RCC 7860 (cell line): ENCODE measurements at places on chromosomes 3 and 15.

DNA sequence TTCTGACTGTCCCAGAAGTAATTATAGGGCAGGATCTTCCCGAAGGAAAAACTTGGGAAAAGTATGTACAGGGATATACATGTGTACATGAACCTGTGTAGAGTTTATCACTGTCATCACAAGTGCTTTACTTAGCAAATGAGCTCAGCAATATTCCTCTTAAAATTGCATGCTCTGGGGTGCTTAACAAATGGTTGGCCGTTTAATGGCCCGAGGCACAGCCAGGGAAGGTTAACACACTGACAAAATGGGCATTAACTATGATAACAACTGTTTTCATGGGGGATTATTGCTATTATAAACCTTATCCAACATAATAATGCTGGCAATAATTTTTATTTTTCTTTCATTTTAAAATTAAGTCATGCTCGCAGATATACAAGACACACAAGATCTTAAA, 459.3 kb downstream of the TUSC7 start:
- DNase-seq, result no peak

DNA sequence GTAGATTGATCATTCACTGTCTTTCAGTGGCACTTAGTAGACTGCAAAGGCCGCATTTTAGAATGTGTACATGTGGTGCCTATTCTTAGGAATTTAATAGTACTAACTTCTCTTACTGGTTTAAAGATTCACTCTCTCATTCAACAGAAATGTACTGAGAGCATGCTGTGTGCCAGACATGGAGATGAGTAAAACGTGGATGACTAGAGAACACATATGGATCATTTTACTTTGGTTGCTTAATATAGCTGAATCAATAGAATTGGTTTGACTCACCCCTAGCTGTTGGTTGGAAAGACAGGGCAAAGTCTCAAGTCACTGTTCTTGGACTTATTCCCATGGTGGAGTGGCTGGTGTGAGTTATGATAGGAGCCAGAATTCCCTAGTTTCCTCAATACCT, 109.1 kb upstream of the TNFAIP8L3 start:
- no peak for DNase-seq

- no peak for DNase-seq
Observed at GRCh38 chr3:88075497-88075896, 16.4 kb downstream of the ZNF654 start.

GRCh38 chr3:151322511-151322910, 5.9 kb upstream of the GPR87 start:
- no peak for DNase-seq

GRCh38 chr15:31590609-31591008, 264.0 kb downstream of the KLF13 start:
- DNase-seq, result no peak

DNA sequence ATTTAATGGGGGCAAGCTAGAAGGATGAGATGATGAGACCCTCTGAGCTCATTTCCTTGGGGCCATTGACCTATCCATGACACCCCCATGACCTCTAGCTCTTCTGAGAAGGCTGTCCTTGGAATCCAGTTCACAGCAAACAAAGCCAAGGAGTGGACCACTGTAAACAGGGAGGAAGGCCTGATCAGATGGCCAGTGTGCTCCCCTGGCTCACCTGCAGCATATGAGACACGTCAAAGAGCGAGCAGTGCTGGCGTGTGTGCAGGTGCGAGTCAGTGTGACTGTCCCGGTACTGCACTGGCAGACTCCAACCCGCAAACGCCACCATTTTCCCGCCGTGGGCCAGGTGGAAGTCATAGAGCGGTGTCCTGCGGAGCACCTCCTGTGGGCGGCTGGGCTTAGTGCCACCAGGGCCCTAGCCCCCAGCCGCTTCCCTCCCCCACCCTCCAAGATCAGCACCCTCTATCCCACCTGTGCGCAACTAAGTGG, 339 bp downstream of the AMT start:
- no peak for DNase-seq

GRCh38 chr3:128145279-128145678, 8.0 kb upstream of the EEFSEC start:
- DNase-seq, result no peak

DNA sequence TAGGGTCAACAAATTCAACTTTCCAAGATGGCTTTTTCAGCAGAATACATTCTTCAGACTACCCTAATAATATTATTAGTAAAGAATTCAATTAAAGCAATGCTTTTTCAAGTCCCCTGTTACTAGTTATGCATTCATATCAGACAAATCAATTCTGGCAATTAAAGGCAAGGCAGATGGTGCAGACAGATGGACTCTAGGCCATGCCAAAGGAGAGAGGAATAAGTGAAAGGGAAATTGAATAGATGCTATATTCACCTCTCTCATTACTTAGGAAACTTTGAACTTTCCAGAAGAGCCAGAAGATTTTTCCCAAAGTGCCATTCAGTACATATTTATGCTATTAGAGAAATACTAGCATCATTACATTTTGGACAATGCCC, 487.7 kb upstream of the RASGRP1 start:
- no peak for DNase-seq

- no peak for DNase-seq
Observed at GRCh38 chr15:70088455-70088854, 9.3 kb downstream of the TLE3 start.

- no peak for DNase-seq
Observed at GRCh38 chr15:57134851-57135250, 216.4 kb downstream of the TCF12 start.

- DNase-seq, result no peak
Observed at GRCh38 chr3:156676768-156677479, 2.5 kb downstream of the TIPARP start.

DNA sequence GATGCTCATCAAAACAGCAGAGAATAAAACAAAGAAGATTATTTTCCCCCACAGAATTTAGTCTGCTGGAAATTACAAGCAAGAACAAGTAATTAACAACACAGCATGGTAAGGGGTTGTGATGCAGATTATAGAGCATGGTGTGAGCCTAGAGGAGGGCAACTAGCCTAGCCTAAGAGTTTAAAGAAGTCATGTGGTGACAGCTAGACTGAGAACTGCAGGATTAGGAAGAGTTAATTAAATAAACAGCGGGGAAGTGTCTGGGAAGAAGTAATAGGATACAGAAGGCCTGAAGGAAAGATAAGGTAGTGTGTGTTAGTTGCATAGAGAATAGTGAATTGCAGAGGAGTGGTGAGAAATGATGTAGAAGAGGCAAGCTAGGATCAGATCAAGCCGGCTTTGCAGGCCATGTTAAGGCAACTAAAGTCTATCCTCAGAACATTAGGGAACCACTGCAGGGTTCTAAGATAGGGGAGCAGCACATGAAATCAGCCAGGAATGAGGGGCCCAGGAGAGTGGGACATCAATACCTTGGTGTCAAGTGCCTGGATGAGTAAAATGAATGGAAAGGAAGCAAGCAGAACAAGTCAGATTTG, 11.9 kb upstream of the PKM start:
- no peak for DNase-seq

- no peak for DNase-seq
Observed at GRCh38 chr3:51354731-51355615, 30.1 kb upstream of the MANF start.

- DNase-seq, result no peak
Observed at GRCh38 chr15:65263313-65263712, 23.4 kb downstream of the PARP16 start.

DNA sequence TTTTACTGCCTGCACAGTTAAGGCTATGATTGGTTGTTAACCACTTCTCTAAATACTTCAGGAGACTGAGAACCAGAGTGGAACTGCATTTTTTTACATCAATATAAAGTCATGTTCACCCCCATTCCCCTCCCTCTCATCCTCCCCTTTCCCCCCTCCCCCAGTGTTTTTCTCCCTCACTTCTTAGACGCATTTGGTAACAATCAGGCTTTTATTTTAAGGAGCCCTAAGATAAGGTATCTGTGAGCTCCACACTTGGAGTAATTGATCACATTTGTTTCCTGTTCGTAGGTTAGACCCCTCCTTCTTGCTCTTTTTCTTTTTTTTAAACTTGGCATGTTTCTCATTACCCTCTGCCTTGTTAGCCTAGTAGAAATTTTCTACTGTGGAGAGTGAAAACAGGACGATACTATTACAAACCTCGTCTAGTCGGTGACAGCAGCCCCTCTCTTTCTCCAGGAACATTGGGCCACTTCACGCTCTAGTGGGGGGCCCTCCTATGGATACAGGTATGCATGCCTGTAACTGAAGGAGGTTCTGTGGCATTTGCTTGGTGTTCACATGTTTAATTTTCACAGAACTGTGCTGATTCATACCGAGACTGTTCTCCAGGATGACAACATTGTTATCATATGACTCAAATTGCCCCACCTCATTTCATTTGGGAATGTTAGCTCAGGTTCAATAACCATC, 314.4 kb downstream of the MECOM start:
- DNase-seq, result no peak

DNA sequence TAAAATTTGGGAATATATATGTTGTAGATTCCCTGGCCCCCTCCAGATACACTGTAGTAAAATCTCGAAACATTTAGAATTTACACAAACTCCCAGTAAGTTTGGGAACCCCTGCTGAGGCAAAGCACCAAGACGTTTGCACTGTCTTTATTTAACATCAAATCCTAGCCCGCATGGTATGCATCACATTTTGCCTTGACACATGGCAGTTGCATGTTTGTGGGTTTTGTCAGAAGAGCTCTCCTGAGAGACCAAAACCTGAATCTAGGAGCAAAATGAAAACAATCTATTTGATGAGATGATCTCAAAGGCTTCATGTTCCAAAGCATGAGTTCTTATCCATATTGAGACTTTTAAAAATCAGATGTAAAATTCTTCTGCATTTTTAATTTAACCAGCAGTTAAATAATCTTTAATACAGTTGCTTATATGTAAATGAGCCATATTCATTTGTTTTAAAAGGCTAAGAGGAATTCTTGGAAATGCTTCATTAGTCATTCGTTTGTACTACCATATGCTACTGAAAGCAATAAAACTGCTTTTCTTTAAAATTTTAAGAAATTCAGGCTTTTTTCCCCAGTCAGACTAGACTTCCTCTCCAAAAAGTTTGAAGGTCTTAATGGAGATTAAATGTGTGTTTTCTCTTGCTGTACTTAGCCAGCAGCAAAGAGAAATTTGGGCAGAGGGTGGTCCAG, 105.2 kb upstream of the BOC start:
- no peak for DNase-seq
